ENCODE measurements at places on chromosomes 6 and 20.

DNA sequence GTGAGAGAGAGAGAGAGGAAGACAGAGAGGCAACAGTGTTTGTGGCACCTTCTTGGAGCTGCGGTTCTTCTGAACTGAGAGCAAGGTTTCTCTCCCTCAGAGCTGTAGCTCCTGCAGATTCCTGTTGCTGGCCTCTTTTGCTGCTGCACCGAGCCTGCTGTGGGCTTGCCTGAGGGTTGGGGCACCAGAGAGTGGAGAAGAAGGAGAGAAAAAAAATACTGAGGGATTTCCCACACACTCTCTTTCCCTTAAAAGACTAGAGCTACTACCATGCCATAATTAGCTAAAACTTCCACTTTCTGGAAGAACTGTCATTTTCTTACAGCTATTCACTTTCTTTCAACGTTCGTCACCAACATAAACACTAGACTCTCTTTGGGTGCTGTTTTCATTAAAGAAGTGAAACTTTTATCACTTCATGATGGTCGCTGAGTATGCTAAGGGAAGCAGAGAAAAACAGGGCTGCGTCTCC lies 18.2 kb upstream of the ECI2 start:
- no peak for DNase-seq

- no peak for DNase-seq
Observed at GRCh38 chr20:8221887-8222419, 89.9 kb downstream of the PLCB1 start.

GRCh38 chr6:4561773-4562400 lies 214.3 kb upstream of the CDYL start:
- no peak for DNase-seq

GRCh38 chr6:140590641-140591040 lies 1216.2 kb upstream of the CITED2 start:
- DNase-seq = no peak

DNA sequence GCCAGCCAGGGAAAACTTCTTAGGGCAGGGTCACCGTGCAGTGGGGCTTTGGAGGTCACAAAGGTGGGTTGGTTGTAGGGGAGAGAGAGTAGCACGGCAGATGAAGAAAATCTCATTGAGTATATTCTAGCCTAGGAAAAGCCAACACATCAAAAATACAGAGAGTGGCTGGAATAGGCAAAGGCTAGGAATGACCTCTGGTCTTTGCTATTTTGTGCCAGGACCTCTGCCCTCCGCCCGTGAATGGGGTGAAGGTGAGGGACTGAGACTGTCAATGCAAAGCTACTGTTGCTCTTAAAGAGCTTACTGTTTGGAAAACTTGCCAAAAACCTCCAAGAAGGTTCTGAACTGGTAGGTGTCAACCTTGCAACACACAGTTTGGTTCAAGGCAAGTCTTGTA lies 346.7 kb downstream of the CDH26 start:
- DNase-seq = no peak

- DNase-seq = no peak
Observed at GRCh38 chr6:116385921-116386320, 15.2 kb downstream of the DSE start.

DNA sequence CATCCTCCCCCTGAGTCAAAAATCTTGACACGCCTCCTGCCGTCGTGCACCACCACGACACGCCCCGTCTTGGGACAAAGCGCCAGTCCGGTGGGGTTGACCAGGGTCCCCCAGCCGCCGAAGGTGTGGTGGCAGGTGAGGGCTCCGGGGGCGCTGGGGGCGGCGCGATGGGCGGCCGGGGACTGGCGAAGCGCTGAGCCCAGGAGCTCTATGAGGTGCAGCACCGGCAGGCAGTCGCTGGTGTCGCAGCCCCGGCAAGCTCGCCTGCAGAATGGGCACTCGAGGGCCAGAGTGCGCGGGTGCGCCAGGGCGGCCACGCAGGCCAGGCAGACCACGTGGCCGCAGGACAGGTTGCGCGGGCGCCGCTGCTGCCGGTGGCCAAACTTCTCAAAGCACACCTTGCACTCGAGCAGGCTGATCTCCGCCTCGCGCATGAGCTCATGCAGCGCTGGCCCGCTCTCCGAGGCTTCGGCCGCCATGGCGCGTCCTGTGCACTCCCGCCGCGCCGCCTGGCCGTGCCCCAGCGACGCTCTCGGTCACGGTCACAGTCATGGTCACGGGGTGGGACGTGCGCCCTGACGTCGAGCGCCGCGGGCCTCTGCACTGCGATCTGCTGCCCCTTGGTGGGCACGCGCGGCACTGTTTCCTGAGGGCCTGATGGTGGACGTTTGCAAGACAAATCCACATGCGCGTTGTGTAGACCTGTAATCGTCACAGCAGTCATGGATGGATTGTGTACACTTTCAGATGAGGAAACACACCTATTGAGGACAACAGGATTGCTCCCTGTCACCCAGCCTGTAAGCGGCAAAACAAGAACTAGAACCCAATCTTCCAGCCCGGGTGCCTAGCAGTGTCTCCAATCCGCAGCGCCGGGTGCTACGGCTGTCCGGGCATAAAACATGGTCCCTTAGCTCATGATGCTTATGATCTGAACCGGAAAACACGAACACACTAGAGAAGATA lies at the start of gene NHLRC1:
TSS of gene NHLRC1 (minus strand) at position 550 of the 966 bp plus-strand sequence. CDS start at position 479, 71 bp downstream.
- peak; percentile 60 for DNase-seq

DNA sequence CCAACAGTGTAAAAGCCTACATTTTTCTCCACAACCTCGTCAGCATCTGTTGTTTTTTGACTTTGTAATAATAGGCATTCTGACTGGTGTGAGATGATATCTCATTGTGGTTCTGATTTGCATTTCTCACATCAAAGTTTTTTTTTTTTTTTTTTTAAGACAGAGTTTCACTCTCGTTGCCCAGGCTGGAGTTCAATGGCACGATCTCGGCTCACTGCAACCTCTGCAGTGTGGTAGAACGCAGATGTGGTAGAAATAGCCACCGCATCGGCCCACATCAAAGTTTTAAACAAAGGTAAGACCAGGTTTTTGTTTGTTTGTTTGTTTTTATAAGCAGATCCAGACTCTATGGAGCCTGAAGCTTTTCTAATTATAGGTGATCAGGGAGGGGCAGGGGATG lies 12.7 kb upstream of the PPP1R3G start:
- no peak for DNase-seq

DNA sequence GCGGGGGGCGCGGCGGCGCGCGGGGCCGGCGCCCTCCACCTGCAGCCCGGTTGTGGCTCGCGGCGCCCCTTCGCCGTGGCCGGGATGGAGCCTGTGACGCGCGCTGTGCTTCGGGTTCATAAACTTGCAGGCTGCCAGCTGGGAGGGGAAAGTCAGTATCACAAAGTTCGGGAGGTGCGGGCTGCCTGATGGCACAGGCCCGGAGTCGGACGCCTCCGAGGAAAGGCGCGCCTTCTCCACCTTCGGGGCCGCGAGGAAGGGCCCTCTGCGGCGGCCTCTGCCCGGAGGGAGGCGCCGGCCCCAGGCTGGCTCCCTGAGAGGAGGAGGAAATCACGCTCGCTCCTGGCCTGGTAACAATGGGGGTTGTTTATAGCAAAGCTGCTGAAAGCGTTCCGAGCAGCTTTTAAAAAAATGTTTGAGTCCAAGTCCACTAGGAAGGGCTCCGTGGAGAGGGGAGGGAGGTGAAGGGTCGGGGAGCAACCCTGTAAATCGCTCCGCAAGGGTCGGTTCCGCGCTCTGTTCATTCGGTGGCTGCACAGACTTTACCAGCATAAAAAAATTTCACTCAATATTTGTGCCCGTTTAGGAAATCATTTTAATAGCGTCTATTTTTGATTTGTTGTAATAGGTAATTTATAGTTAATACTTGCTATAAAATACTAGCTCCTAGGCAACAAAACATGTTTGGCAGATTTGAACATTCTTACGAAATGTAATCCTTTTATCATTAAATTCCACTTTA lies 1.0 kb downstream of the AFDN start:
- no peak for DNase-seq

GRCh38 chr20:4026093-4026601 lies 10.8 kb upstream of the RNF24 start:
- DNase-seq = no peak

DNA sequence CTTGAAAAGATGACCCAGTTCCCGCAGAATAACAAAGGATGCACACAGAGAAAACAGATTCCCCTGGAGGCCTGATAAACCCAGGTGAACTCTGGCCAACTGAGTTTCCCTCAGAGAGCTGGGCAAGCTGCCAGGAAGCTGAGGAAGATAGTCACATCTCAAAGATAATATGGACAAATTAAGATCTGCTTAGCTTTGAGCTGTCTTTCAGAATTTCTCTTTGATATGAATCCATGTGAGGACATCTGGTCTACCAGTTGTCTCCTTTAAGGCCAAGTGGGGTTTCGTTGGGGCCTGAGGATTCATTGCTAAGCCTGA lies 59.5 kb downstream of the ID4 start:
- no peak for DNase-seq

- no peak for DNase-seq
Observed at GRCh38 chr6:4346659-4347333, 211.4 kb upstream of the ECI2 start.

GRCh38 chr6:160238761-160239751 lies 19.6 kb downstream of the SLC22A2 start:
- DNase-seq = no peak

DNA sequence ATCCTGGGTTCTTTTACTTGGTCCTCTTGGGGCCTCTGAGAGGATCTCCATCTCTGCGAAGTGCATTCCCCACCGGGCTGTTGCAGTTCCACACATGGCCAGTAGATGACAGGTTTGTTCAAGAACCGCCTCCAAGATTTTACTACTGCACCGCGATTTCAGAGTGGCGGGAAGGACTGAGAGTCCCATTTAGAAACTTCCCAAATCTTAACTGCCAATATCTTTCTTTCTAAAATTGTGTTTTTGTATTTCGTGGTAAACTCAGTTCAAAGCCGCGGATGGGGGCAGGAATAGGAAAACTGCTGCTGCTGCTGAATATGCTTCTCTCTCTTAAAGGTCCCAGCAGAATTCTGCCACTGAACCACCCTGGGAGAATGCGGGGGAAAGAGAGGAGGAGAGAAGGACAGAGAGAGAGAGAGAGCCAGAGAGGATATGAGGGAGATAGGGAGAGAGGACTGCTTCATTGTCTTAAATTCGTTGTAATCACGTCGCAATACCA lies 8.6 kb upstream of the BTNL2 start:
- no peak for DNase-seq

GRCh38 chr6:12348530-12349511 lies 58.7 kb downstream of the EDN1 start:
- DNase-seq = no peak

DNA sequence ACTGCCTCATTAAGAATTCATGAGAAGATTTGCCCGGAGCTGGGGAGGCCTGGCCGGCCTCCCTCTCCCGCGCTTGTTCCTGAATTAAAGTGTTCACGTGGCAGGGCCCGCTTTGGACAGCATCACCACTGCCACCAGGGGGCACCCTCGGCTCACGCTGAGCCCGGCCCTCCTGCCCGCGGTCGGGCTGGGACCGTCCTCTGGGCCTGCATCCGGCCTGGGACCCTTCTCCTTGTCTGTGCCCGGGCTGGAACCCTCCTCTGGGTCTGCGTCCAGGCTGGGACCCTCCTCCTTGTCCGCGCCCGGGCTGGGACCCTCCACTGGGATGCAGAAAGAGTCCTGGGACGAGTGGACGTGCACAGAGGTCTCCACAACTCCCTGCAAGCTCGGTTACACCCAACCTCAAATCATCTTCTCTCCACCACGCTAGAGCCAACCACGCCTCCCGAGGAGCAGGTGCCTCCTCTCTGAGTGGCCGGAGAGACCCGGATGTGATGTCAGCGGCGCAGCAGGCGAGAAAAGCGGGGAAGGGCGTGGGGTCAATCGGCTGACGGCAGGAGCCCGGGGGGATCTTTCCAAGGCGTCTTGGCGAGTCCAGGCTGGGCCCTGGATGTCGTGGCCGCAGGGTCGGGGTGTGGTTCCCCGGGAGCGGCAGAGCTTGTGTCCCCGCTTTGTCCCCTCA lies 50.9 kb upstream of the DACT2 start:
- no peak for DNase-seq

GRCh38 chr6:11224252-11224965 lies 8.1 kb downstream of the NEDD9 start:
- no peak for DNase-seq

DNA sequence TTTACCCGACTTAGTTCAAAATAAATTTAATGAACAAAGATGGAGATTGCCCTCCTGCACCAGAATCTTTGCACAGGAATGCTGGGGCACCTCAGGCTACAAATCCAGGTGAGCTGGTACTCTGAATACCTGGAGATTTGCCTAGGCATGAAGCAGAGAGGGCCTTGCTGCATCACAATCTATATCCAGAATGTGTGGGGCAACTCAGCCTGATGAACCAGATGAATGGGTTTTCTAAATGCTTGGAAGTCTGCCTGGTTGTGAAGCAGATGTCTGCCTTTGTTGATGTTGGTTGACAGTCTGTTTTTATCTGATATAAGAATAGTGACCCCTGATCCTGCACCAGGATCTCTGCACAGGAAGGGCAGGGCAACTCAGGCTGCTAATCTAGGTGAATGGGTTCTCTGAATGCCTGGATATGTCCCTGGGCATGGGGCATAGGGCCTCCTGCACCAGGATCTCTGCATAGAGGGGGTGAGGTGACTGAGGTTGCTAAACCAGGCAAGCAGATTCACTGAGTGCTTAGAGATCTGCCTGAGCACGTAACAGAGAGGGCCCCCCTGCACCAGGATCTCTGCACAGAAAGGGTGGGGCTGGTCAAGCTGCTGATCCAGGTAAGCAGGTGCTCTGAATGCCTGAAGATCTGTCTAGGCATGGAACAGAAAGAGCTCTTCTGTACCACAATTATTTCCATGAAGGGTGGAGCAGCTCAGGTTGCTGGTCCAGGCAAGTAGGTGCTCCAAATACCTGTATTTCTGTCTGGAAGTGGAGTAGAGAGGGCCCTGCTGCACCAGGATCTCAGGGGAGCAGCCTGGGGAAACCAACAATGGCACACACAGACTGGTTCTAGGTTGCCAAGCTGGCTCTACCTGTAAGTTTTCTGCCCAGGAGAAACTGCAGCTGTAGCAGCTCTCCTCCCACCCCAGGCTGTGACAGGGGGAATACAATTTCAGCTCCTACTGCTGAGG lies 437.5 kb downstream of the MMUT start:
- no peak for DNase-seq

GRCh38 chr6:145882121-145882531 lies 67.5 kb upstream of the FBXO30 start:
- no peak for DNase-seq

DNA sequence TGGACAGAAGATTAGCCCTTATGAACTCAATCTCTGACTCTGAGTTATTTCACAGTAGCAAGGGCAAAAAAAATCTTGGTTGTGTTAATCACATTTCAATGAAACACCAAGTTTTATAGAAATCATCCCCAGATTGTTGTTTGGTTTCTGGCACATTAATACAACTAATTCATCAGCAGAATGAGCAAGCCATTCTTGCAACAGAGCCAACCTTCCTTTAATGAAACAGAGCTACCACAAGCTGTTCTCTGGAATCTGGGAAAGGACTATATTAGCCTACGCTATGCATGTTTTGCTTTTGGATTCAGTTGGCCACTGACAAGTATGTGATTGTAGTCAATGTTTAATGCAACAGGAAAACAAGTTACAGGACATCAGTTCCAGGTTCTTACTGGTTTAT lies 13.8 kb upstream of the POPDC3 start:
- DNase-seq = no peak

Data from NCI-H1417 treated with DMSO at 0.1 percent for 48 hours (cell line).